Hematopoietic multipotent progenitor cell (in vitro differentiated cells): ENCODE measurements at places on chromosomes 4 and X.

DNA sequence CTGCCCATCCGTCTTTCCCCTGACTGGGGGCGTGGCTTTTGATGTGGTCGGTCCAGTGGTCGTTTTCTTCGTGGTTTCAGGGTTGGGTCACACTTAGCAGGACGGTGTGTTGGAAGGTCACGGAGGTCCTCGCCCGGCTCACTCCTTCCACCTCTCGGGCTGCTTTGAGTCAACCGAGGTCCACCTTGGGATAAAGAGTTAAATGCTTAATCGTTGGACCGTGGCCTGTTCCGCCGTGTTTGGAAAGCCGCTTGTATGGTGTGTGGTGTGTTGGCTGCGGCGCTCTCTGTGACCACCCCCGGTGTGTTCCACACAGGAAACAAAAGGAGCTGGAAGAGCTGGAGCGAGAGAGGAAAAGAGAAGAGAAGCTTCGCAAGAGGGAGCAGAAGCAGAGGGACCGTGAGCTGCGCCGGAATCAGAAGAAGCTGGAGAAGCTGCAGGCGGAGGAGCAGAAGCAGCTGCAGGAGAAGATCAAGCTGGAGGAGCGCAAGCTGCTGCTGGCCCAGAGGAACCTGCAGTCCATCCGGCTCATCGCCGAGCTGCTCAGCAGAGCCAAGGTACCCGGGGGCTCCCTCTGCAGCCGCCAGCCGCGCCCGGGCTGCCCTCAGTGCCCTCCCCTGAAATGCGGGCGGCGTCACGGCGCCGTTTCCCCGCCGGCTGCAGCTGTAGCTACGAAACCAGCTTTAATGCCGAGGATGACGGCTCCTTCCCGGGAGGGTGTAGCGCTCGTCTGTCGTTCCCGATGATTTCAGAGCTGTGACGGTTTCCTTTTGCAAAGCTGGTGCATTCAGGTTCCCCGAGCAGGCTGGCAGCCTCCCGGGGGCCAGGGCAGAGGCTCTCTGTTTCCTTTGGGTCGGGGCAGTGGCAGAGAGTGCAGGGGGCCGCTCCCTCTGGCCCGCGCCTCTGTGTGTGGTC lies 7.7 kb downstream of the AKAP17A start:
- DNase-seq: no peak

DNA sequence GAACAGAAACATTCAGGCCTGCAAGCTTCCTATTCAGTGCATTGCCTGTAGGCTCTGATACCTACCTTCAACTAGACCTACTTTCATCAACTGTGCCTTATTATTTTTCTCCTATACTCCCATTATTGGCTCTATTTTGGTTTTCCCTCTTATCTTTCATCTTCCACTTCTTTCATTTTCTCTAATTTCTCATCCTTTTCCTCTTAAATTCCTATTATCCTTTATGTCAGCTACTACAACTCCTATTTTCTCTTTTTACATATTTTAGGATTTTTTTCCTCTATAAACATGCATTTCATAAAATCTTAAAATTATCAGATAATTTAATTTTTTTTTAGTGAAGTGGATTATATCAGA lies 61.6 kb upstream of the PRDM8 start:
- DNase-seq: no peak

- no peak for DNase-seq
Observed at GRCh38 chrX:24648495-24648894, 1.3 kb upstream of the PCYT1B start.

DNA sequence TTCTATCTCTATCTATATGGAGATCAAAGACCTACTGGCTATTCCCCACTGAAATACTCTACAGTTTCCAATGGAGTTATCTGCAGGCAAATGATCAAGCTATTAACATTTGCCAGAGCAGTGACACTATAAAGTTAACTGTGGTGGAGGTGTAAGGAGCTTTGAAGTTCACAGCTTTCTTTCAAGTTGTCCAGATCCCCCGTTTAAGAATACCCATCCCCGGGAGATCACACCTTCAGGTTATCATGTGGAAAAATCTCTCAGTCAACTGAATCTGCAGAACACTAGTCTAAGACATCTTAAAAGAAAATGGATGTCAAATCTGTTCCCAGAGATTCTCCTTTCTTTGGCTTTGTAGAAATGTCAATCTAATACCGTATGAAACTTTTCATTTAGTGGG lies 80.1 kb downstream of the GPC3 start:
- no peak for DNase-seq

GRCh38 chrX:111465669-111466068 lies 45.8 kb upstream of the SERTM2 start:
- DNase-seq: no peak

GRCh38 chr4:42347076-42347475 lies 50.2 kb upstream of the SHISA3 start:
- no peak for DNase-seq

DNA sequence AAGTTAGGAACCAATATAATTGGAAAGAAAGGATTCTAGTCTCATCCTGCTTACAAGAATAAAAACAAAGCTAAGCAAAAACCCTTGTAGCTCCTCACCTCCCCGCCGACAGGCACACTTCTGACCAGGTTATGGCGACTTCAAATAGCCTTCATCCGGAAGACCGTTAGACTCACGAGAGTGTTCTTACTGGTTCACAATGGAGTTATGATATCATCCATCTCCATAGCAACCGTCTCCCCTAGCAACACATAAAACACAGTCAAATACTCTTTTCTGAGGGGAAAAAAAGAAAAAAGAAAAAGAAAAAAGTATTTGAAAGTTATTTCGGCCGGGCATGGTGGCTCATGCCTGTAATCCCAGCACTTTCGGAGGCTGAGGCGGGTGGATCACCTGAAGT lies at the start of gene IL13RA2:
Gene IL13RA2 (minus strand): TSS at position 162 of the 400 bp plus-strand sequence. CDS start 347 bp downstream, outside the sequence.
- DNase-seq: no peak

DNA sequence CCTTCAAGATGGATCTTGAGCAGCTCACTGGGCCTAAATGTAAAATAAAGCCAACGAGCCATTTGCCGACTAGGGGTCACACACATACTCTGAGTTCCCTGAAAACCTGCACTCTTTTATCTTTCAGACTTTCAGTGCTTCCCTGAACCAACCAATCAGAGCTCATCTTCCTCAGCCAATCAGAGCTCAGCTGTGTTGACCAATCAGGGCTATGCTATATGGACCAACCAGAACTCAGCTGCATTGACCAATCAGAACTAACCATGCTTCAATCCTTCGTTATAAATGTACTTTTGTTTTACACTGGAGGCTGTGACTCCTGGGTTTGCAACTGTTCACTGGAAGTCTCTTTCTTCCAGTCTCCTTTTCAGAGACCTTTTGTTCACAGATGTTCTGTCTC lies 19.3 kb downstream of the SLC25A53 start:
- DNase-seq: peak; percentile 19

- no peak for DNase-seq
Observed at GRCh38 chr4:183374950-183375555, 52.8 kb upstream of the CLDN24 start.

DNA sequence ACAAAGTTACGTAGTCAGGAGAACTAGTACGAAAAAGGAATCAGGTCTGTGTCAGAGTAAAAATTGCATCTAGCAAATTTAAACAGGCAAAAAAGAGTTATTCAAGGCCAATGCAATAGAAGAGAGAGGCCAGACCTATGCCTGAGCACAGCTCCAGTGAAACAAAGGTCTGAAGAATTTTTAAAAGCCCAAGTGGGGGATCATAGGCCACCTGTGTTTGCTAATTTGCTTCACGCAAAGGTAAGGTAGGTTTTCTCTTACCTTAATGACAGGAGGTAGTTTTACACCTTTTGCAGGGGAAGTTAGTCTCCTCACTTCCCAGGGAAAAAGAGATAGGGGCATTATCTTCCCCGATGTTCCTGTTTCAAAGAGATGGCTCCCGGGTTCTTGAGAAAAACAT lies 448.6 kb upstream of the TECRL start:
- DNase-seq: no peak

DNA sequence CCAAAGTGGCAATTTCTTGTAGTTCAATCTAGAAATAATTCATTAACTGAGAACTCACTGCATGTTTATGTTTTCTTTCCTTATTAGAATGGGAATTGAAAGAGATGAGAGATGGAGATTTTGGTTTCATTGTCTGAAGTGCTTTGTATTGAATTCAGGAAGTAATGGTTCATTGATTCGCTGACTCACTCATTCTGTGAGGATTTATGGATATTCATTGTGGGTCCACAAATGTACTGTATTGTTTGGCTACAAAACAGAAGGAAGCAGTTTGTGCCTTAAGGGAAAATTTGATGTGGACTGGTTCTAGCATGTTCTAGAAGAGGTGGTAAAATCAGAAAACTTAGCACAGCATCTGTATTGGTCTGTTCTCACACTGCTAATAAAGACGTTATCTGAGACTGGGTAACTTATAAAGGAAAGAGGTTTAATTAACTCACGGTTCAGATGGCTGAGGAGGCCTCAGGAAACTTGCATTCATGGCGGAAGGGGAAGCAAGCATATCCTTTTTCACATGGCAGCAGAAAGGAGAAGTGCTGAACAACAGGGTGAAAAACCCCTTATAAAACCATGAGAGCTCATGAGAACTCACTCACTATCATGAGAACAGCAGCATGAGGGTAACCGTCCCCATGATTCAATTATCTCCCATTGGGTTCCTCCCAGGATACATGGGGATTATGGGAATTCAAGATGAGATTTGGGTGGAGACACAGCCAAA lies 132.3 kb upstream of the VCX3A start:
- no peak for DNase-seq

DNA sequence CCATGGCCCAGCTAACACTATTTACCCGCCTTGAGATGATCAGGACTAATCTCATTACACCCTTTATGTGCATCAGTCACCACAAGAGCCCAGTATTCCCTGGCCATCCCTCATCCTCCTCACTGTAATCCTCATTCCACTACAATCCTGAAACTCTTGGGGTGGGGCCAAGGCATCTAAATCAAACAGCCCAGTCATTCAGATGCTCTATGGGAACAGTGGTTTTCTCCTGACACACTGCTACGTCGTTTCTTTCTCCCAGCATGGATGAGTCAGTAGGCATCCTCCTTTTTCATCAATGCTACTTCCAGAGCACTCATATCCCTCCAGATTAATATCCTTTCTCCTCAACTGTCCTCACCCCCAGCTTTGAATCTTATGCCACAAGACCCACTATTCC lies 5.6 kb downstream of the SDAD1 start:
- DNase-seq: no peak

- DNase-seq: no peak
Observed at GRCh38 chr4:146261041-146261440, 46.7 kb downstream of the REELD1 start.

DNA sequence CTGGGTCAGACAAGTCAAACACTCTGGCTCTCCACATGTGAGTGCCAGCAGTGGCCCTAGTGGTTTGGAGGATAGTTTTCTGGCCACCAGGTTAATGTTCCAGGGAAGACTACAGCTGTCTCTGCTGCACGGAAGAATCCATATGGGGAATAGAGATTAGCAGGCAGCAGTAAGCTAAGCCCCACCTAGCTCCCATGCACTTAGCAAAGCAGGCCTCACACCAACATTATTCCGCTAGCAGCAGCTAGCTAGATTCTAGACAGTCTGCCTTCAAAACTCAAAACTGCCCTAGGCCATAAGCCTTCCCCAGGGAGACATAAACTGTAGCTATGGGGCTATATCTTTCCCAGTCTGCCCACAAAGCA lies 203.4 kb downstream of the CHIC1 start:
- DNase-seq: no peak

GRCh38 chr4:94979621-94980020 lies 221.9 kb downstream of the BMPR1B start:
- DNase-seq: no peak

DNA sequence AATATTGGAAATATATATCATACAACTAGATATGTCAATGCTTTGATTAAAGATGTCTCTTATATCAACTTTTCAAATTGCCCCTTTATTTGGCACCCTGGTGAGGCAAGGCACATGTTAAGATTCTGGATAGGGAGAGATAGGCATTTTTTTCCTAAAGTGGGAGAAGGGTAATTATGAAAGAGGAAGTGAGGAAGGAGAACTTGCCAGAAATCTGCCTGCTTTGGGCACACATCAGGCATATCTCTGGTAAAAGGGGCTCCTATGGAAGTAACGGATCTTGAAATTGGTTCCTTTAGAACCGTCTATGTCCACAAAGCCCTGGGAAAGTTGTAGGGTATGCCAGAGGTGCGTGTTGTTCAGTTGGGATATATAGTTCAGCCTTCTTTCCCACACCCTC lies 5.7 kb downstream of the IL15 start:
- DNase-seq: no peak

DNA sequence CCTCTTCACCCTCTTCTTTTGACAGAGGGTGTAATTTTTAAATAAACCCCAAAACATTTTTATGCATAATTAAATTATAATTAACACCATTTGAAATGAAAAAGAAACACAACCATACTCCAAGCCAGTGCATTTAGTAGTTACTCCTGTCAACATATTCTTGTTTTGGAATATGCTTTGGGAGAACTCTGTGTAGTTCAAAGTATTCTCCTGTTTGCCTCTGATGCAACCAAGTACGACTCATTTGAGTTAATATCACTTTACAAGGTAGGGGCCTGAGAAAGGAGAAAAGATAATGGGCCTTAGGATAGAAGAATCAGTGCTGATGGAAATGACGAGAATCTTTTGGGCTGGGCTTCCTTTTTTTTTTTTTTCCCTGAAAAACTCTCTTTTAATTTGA lies 2.7 kb downstream of the PTPN13 start:
- no peak for DNase-seq

DNA sequence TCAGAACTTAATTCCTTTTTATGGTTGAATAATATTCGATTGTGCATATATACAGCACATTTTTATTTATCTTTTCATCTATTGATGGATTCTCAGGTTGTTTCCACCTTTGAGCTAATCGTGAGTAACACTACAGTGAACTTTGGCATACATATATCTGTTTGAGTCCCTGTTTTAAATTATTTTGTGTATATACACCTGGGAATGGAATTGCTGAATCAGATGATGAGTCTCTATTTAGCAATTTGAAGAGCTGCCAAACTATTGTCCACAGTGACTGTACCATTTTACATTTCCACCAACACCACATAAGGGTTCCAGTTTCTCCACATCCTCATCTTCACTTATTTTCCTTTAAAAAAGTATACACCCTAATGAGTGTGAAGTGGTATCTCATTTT lies 166.2 kb upstream of the FGF13 start:
- DNase-seq: no peak

DNA sequence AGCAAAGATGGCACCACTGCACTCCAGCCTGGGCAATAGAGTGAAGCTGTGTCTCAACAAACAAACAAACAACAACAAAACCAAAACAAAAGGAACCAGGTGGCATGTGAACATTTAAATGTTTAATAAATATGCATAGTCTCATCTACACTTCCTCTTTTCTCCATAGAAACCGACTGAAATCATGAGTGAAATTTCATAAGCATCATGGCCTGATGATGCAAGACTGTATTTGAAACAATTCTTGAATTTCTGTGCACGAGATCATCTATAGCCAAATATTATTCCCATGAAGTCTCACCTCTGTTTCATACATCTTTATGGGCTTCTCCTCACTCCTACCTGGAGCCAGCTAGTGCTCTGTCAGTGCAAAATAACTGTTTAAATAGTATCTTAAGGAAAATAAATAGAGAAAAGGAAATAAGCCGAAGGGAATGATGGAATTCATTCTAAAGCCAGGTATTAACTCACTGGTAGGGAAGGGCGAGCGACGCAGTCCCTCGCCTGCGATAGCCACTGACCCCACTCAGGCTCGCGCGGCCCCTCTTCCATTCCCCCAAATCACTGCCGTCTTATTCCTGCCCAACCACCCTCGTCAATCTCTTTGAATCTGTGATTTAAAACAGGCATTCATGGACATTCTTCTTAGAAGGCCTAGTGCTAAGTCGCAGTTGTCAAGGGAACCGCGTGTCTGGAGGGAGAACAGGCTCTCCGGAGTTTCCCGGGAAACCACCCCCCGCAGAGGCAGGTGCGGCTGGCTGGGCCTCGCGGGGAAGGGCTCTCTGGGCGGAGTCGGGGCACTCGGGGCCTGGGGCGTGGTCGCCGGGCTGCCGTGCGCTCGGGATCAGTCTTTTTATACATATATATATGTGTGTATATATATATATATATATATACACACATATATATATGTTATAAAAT lies 52.4 kb upstream of the TRIM2 start:
- peak; percentile 75 for DNase-seq
